GM13977 (cell line): ENCODE measurements at places on chromosomes 11 and 22.

DNA sequence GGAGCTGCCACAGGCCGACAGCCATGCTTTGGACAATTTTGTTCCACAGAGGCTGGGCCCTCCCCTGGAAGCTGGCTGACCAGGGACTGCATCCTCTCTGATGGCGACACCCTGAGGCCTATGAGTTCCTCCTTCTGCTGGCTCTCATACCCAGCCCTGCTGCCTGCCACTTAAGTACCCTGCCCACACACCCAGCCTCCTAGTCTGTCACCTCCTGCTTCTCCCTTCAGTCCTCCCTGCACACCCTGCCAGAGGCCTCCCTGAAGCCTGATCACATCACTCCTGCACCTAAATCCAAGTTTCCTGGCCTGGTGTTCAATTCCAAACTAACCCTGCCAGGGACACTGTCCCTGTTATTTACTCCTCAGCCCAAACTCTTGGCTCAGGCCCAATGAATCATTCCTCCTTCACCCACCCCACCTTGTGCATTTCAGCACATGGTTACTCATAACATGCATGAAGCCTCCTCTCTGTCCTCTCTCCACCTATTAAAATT, 136.7 kb upstream of the NECTIN1 start:
- DNase-seq = no peak

DNA sequence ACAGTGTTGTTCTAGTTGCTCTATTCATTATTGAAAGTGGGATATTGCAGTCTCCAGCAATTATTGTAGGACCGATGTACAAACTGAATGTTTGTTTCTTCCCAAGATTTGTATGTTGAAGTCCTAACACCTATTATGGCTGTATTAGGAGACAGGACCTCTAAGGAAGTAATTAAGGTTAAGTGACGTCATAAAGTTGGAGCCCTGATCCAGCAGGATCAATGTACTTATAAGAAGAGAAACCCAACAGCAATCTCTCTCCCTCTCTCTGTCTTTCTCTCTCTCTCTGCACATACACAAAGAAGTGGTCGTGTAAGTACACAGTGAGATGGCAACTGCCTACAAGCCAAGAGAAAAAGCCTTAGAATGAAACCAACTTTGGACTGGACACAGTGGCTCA, 16.1 kb upstream of the SLC35C1 start:
- DNase-seq = no peak

GRCh38 chr11:2828585-2829330, 56.8 kb downstream of the CDKN1C start:
- no peak for DNase-seq

DNA sequence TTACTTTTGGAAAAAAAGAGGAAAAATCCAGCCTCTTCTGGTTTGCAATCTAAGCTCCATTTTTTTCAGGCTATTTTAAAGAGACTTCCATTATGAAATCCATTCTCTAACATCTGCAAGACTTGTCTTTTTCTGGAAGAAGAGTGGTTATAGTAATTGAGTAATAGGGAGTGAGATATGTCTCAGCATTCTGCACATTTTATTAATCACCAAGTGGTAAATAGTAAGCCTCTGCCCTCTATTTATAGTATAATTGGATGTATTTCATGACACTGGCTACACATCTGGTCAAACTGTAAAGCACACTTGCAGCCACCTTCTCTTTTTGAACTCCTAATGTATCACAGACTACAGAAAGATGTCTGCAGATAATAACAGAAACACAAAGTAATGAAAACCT, 391.1 kb downstream of the ETS1 start:
- no peak for DNase-seq

- DNase-seq = no peak
Measured at GRCh38 chr11:46492532-46492931, 101.0 kb upstream of the CHRM4 start.

- no peak for DNase-seq
Measured at GRCh38 chr11:103871923-103872551, 164.4 kb upstream of the DDI1 start.

- no peak for DNase-seq
Measured at GRCh38 chr11:60984636-60985035, 13.2 kb downstream of the CD6 start.

GRCh38 chr22:40997520-40997919, 46.3 kb downstream of the RBX1 start:
- no peak for DNase-seq

GRCh38 chr11:88484873-88485621, 147.5 kb upstream of the CTSC start:
- peak; percentile 45 for DNase-seq

- DNase-seq = no peak
Measured at GRCh38 chr11:123546515-123546914, 107.9 kb downstream of the SCN3B start.

GRCh38 chr11:2107521-2107920, 31.7 kb downstream of the IGF2 start:
- DNase-seq = no peak

- no peak for DNase-seq
Measured at GRCh38 chr22:49535527-49536125, 292.0 kb downstream of the BRD1 start.

- DNase-seq = no peak
Measured at GRCh38 chr22:36136475-36136874, 24.1 kb downstream of the APOL3 start.

GRCh38 chr11:6402061-6402470, 11.8 kb downstream of the SMPD1 start:
- DNase-seq = peak; percentile 69

DNA sequence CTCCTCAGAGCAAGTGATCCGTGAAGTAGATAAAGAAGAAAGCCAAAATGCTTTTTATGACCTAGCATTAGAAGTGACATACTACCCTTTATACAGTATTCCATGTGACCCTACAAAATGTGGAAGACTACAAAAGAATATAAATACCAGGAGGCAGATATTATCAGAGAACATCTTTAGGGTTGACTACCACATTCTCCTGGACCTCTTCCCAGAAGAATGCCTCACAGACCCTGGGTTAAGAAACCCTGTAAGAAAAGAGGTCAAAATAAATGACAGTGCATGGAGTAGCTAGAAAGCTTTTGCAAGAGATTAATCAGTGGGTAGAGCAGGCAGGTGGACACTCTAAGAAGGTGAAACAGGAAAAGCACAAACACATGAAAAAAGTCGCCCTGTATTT, 69.2 kb downstream of the FANCF start:
- no peak for DNase-seq

GRCh38 chr11:46238078-46238966, 39.1 kb upstream of the CREB3L1 start:
- peak; percentile 77 for DNase-seq

DNA sequence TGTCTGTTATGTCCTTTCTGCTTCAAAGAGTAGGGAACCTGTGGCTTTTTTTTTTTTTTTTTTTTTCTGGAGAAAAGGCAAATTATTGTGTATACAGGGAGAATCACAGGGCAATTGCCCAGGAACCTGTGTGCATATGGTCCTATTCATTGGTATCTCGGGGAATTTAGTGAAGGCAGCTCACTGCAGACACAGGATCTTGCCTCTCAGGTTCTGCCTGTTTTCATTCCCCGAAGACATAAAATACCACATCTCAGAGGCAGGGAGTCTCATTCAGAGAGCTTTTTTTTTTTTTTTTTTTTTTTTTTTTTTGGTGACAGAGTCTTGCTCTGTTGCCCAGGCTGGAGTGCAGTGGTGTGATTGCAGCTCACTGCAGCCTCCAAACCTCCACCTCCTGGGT, 88.3 kb downstream of the OSBP2 start:
- no peak for DNase-seq

GRCh38 chr22:29028468-29028867, 33.2 kb downstream of the C22orf31 start:
- no peak for DNase-seq
